ENCODE measurements at places on chromosomes 7 and 10.

DNA sequence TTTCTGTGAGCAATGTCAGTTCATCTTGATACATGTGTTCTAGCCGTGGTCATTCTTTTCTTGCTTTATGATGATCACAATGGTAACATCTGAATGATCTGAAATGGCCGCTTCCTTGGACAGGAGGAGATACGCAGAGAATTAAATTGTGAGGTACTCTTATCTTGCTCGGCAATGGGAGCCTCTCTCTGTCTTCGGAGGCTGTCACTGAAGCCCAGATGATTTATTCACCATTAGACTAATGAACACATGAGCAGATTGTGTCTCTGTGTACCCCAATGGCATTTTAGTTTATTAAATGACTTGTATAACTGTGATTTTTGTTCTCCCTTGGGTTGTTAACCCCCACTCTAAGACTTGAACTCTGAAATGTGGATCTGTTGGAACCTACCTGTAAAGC lies 38.6 kb downstream of the RBM33 start:
- no peak for DNase-seq

DNA sequence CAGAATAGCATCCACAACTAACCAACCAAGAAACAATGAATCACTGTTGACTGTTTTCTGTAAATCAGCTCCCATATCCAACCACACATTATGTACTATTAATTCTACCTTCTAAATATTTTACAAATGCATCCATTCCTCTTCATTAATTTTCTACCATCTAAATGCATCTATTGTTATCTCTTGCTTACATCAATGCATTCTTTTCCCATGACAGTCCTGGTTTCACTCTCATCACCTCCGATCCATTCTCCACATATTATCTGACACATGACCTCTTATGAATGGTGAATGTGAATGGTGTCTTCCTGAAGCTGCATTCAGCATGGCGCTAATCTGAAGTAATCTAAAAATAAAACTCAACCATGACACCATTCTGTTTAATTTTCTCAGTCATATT lies 153.8 kb upstream of the CALCR start:
- DNase-seq = no peak

- DNase-seq = no peak
Observed at GRCh38 chr10:95289003-95289920, 1.5 kb downstream of the PDLIM1 start.

DNA sequence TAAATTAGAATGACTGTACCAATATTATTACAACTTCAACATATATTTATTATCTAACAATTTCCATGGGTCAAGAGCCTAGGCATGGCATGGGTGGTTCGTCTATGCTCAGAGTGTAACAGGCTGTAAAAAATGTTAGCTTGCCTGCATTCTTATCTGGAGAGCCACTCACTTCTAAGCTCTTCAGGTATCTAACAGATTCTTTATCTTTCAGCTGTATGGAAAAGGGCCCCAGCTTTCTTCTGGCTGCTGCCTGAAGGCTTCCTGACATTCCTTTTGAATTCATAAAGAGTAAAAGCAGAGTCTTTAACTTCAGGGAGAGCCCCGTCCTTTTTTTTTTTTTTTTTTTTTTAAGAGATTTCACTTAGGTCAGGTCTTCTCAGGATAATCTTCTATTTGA lies 648.8 kb downstream of the NXPH1 start:
- no peak for DNase-seq

GRCh38 chr7:85673876-85674275 lies 487.0 kb upstream of the SEMA3D start:
- no peak for DNase-seq

DNA sequence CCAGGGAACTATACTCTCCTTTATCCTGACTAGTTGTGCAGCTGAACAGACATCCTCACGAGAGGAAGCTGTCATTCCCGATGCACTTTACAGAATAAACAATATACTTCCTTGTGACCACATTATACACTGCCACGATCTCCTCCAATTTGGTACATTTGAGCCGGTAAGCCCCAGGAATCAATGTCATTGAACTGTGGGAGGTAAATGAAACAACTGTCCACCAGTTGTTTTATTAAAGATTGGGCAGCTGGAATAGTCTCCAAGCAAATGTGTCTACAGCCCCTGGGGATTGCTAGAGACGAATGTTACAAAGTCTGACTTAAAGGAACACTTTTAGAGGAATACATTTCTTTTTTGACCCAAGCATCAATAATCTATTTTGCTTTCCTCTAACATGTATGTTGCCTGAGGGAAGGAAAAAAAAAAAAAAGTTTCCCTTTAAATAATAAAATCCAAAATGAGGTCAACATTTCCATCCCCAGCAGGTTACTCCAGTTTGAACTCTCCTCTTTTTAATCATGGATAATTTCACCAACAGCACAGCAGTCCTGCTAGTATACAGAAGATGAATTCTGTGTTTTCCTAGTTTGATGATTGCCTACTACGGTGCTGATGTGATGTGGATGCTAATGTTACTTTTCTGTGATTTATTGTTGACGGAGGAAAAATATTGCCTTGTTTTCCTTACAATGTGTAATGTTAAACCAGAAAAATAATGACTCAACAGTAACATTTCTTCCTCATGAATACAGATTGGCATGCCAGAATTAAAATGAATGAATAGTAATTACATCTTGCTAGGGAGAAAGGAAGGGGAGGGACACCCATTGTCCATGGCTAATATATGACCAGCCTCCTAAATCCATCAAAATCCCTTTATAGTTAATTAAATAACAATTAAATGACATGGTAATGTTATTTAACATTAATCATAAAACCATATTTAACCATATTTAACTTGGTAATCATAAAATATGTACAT lies 360.9 kb downstream of the NEBL start:
- peak; percentile 37 for DNase-seq

DNA sequence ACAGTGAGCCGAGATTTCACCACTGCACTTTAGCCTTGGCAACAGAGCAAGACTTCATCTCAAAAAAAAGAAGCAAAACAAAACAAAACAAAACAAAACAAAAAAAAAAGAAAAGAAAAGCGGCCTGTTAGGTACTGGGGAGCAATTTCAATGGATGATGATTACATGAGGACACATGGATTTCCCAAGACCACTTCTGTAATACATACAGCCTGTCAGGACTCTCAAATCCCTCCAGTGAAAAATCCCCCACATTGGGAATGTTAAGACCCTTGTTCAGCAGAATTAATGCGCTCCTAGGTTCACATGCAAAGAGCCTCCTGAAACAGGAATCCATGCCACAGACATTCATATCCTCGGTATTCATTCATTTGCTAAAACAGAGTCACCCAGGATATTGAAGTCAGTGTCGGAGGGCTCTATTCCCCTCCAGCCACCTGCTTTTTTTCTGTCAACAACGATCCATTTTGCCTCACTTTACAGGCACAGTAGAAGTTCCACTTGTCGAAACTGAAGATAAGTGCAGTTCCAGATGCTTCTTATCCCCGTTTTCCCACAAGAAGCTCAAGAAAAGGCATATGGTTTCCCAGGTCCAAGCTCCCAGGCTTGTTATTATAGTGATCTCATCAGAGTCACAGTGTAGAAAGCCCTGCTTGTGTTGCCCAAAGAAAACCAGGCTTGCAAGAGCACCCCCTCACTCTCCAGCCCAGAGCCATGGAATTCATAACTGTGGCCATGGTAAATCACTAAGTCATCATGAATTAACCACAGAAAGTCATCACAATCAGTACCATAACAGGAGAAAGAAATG lies 20.2 kb downstream of the SLC16A12 start:
- DNase-seq = no peak

- DNase-seq = no peak
Observed at GRCh38 chr10:76642358-76642757, 995.2 kb downstream of the KCNMA1 start.

GRCh38 chr10:110069502-110069982 lies 61.8 kb downstream of the ADD3 start:
- DNase-seq = no peak

DNA sequence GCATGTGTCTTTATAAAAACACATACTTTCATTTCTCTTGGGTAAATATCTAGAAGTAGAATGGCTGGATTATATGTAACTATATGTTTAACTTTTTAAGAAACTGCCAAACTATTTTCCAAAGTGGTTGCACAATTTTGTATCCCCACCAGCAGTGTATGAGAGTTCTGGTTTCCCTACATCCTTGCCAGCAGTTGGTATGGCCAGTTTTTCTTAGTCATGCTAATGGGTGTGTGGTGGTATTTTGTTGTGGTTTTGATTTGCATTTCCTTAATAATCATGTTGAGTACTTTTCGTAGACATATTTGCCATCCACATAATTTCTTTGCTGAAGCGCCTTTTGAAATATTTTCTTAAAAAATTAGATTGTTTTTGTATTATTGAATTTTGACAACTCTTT lies 60.3 kb downstream of the NEUROG3 start:
- DNase-seq = no peak

DNA sequence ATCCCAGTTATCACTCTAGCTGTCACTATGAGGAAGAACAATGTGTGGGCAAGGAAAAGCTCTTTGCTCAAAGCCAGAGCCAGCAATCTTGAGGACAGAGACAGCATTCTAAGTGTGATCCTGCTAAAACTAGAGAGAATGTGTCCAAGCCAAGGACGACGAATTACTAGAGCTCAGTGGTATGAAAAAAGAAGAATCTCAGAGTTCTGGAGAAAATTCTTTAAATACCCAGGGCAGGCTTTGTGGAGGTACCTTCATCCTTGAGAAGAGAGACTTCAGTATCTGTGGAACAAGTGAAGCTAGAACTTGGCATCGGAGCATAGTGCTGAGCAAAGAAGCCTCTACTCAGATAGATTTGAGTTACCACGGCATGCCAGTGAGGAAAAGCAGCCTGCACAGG lies 209.8 kb downstream of the TRIL start:
- DNase-seq = no peak

- DNase-seq = no peak
Observed at GRCh38 chr10:117686606-117687005, 144.1 kb downstream of the EMX2 start.

- no peak for DNase-seq
Observed at GRCh38 chr10:69567920-69568319, 5.3 kb downstream of the NEUROG3 start.

DNA sequence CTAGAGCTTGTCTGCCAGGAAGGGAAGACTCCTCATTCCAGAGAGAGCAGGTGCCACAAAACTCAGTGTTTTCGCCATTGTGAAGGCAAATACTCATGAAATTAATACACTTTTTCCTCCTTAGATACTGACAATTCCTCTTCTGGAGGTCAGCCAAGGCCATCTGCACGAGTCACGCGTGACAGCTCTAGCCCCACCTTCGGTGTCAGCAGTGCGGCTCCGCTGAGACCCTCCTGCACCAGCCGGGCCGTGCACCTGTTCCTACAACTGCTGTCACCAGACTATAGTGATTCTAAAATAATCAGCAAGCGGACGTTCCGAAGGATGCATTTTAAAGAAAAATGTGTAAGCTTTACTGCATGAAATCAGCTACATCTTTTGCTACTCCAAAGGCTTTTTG lies 127.7 kb downstream of the DIP2C start:
- no peak for DNase-seq

DNA sequence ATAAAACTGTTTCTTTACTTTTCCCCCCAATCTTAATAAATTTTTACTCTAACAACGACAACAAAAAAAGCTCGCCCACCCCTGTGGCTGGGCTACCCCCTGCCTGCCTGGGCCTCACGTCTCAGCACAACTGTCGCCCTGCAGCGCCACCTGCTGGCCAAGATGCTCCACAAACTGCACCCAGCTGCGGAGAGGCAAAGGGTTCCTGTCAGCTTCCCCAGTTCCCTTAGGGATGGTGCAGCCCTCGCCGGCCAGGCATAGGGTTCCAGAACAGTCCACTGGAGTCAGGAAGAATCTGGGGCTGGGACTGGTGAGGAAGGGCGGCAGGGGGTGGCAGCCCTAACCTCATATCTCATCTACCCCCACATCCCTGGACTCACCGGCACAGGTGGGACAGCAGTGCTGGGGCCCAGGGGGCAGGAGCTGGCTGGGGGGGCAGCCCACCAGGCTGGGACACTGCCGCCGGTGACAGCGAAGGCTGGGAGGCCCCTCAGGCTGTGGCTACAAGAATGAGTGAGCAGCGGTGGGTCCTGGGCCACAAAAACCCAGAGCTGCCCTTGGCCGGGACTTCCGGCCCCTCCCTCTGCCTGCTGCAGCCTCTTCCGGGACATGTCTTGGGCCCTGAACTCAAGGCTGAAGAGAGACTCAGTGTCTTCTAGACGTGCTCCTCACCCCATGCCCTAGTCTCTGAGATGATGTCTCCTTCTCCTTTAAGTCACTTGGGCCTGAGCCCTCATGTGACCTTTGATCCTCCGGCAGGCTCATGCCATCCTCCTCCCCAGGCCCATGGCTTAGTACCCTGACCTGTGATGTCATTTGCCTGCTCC lies 21.2 kb downstream of the ATP6V1F start:
- DNase-seq = peak; percentile 80

DNA sequence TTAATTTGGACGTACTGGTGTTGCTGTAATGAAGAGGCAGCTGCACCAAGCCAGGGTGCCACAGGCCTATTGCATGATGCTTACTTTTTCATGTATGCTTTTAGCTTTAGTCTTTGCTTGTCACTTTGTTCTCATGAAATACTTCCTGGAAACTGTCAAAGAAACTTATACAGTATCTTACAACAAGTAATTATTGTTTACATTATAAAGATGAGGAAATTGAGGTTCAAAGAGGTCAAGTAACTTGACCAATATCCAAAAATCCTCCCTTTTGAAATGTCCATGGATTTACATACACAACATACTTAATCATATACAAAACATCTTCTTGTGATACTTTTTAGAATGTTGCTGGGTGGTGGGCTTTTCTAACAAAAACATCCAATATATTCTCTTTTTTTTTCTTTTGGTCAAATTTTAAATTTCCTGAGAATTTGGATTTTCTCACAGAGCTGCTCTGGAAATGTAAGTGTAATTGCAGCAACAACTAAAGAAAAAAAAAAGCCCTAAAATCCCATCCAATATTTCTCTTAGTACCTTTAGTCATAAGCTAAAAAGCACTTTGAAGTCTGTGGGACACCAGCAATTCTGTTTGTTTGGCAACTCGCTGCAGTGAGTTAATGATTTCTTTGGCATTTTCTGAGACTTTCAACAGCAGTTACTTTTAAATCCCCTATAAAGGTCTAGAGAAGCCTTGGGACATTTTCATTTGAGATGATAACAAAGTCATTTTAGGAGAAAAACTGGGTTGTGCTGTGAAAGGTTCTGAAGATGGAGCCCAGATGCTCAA lies 500.6 kb upstream of the IGFBP3 start:
- no peak for DNase-seq

DNA sequence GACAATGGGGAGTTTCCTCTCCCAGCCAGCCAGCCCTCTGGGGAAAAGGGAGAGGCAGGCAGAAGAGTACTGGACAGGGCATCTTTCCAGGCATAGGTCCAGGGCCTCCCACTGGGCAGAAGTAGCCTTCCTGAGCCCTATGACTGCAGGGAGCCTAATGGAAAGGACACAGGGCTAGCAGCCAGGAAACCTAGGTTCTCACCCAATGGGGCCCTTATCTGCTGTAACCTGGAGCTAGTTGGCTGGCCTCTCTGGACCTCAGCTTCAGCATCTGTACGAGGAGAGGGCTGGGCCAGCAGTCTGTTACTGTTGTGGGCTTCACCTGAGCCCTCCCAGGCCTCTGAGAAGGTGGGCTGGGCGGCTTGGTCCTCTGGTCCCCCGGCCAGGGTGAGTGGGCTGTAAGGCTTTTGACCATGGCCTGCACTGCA lies 22.4 kb downstream of the LDB3 start:
- DNase-seq = no peak

- DNase-seq = peak; percentile 41
Observed at GRCh38 chr7:100612730-100613390, 520 bp downstream of the MOSPD3 start.

- peak; percentile 35 for DNase-seq
Observed at GRCh38 chr10:122154031-122154544, 117.0 kb upstream of the BTBD16 start.
